ENCODE measurements at places on chromosomes 11 and 22. TPM values are rescaled to one million over a fixed set of nuclear protein-coding genes. Genes with fewer than 3 reads are reported as not detected.

GRCh38 chr11:67248653-67249052, 17.6 kb upstream of the GRK2 start:
- DNase-seq, result peak; percentile 68

DNA sequence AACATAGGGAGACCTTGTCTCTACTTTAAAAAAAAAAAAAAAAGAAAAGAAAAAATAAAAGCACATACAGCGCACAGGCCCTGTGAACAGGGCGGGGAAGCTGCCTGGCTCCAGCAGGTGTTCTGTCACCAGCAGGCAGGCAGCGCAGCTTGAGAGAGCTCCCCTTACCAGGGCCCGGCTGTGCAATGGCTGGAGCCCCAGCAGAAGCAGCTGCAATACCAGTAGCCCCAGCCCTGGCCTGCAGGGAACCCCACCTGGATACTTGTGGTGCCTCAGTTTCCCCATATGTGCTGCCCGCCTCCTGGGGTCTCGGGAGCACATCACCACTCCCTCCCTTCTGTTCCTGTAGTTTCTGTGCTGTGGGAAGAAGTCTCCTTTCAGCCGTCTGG, 12.3 kb downstream of the TSPAN32 start:
- DNase-seq, result no peak

DNA sequence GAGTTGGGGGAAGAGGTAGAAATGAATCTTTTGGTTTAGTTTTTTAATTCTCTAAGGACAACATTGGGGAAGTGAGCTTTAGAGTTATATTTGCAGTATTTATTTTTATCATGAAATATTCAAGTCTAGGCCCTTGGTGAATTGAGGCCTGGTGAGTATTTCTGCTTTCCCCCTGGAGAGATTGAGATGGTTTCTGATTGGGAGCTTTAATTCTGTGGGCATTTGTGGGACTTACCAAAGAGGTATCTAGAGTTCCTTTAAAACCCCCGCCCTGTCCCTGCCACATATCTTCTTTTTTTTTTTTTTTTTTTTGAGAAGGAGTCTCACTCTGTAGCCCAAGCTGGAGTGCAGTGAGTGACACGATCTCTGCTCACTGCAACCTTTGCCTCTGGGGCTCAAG, 9.6 kb downstream of the ACO2 start:
- no peak for DNase-seq

GRCh38 chr11:35141571-35141971, 2.6 kb downstream of the CD44 start:
- no peak for DNase-seq

- no peak for DNase-seq
These were observed 4.4 kb downstream of the ZDHHC8 start for GRCh38 chr22:20135806-20136602.

- DNase-seq, result peak; percentile 2
These were observed 26.8 kb downstream of the CLDN25 start for GRCh38 chr11:113806406-113806805.

GRCh38 chr11:30128269-30128932, 102.4 kb upstream of the FSHB start:
- DNase-seq, result peak; percentile 82

DNA sequence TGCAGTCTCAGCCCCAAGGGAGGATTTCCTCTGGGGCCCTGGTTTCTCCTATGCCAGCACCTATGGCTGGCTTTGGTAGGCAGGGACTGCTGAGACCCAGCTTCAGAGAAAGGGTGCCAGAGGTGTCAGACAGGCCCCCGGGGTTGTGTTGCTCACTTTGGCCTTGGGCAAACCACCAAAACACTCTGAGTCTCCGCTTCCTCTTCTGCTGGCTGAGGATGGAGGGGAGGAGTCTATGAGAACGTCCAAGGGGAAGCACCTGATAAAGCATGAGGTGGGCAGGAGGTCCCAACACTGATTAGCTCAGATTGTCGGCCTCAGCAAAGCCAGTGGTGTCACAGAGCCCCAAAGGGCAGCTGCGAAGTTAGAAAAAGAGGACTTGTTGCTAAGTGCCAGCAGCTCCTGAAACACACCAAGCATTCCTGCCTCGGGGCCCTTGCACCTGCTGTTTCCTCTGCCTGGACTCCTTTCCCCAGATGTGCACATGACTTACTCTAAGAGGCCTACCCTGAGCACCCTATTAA, 10.5 kb downstream of the SMTNL1 start:
- DNase-seq, result no peak

DNA sequence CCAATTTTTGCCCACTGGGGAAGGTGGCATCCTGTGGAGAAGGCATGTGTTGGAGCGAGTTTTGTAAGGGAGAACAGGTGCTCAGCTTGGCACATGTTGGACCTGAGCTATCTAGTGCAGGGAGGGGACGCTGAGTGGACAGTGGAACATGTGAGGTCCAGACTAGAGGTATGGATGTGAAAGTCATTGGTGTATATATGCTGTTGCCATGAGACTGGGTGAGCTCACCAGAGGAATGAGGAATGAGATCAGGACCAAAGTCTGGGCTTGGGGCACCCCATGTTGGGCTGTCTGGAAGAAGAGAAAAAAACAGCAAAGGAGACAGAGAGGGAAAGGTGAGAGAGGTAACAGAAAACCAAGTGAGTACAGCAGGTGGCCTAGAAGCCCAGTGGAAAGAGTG, 12.3 kb upstream of the SYT7 start:
- DNase-seq, result no peak

- peak; percentile 42 for DNase-seq
These were observed 15.2 kb upstream of the TBX1 start for GRCh38 chr22:19745155-19746101.

DNA sequence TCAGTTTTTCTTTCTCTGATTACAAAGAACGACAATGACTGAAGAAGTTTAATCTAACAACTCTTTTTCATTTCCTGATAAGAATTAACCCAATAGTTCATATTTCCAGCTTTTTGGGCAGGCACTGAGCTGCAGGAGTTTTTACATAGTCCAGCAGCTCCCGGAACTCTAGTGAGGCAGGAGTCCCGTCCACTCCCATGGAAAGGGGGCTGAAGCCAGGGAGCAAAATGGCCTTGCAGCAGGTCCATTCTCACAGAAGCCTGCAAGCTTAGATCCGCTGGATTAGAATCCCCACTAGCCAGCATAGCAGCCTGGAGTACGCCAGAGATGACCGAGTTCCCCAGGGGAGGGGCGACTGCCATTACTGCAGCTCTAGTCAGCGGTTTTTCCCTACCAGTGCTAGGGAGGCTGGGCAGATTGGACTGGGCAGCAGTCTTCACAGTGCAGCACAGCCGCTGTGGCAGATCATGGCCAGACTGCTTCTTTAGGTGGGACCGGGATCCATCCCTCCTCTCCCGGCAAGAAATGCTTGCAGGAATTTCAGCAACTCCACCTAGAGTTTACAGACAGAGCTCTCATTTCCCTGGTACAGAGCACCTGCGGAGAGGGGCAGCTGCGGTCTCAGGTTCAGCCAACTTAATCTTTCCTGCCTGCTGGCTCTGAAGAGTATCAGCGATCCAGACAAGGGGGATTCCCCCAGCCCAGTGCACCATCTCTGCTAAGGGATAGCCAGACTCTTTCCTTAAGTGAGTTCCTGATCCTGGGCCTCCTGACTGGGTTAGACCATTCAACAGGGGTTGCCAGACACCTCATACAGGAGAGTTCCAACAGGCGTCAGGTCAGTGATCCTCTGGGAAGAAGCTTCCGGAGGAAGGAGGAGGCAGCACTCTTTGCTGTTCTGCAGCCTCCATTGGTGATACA, 742 bp upstream of the CASP4 start:
- peak; percentile 53 for DNase-seq

DNA sequence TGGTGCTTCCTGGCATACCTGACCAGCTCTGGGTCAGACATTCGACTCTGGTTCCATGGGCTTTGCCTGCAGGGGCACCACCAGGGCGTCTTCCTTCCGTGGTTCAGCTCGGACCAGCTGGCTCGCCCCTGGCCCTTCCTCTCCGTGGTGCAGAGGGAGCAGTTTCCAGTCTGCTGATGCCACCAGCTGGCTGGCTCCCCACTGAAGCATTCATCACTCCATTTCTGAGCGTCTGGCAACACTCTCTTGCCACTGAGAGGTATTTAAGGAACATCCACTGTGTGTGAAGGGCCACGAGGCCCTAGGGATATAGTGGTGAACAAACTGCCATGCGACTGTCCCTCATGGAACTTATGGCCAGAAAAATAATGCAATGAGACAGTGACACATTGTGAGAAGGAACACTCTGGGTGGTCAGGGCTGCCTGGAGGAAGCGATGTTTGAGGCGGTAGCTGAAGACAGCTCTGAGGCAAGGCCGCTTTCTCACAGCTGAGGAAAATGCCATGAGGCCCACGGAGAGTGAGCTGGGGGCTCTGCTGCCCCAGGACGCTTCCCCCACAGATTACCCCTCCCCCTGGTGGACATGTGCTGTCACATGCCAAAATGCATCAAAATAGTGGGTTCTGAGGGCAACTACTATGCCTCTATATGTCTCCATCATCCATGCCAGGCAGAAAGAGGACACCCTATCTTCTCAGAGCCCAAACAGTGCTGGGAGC, 44.9 kb upstream of the ARFGAP3 start:
- DNase-seq, result no peak

- DNase-seq, result no peak
These were observed 90.8 kb downstream of the LUZP2 start for GRCh38 chr11:24587635-24588034.

GRCh38 chr22:37476389-37477329, 9.5 kb downstream of the MFNG start:
- no peak for DNase-seq

- DNase-seq, result no peak
These were observed 38.4 kb upstream of the PRSS23 start for GRCh38 chr11:86761978-86762377.

DNA sequence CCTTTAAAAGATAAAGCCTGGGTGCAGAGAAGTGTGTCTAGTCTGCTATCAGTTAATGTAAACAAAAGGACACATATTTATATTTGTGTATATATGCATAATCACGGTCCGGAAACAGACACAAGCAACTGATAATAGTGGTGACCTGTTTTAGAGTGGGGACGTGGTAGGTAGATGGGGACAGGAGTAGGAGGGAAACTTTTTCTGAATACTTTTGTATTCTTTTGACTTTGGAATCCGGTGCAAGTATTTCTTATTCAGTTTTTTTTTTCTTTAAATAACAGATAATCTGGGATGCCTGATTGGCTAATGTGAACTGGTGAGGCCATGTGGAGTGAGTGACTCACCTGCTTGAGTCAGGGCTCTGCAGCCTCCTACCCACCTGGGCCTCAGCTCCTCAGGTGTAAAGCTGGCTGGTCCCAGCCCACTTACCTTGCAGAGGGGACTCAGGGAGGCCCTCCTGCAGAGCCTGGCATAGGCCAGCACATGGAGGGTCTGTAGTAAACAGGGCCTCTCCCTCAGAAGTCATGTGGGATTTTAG, 15.3 kb downstream of the MICAL2 start:
- peak; percentile 51 for DNase-seq

GRCh38 chr11:73875840-73876239, 806 bp downstream of the COA4 start:
- no peak for DNase-seq

GRCh38 chr22:46050451-46050845, 73.5 kb upstream of the WNT7B start:
- DNase-seq, result no peak

GRCh38 chr11:84146826-84147225, 860.7 kb upstream of the CCDC90B start:
- DNase-seq, result no peak

- DNase-seq, result no peak
These were observed 615.6 kb upstream of the KIRREL3 start for GRCh38 chr11:127616158-127616557.

- DNase-seq, result peak; percentile 30
These were observed 32.2 kb downstream of the TRMU start for GRCh38 chr22:46367707-46368191.

DNA sequence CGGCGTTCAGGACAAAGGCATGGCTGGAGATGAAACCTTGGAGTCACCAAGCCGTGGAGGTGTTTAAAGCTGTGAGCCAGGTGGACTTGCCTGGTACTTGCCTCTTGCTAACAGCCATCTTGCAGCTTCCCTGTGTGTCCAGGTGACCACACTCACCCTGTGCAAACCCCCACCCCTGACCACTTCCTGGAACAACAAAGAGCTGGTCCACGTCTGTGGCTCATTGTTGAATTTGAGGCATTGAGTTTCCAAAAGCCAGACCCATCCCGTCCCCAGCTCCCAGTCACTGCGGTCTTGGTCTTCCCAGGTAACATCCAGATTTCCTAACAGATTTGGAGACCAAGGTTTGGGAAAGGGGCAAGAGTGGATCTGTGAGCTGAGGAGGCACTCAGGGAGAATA, 18.5 kb downstream of the DHCR7 start:
- no peak for DNase-seq

The PAMR1 gene
- 0.43 TPM for total RNA-seq

The SERPING1 gene
- total RNA-seq, result 0.74 TPM

The SCGB1A1 gene
- not detected for total RNA-seq

The NLRP14 gene
- not detected for total RNA-seq

The OR4D9 gene
- not detected for total RNA-seq

The JRKL gene
- total RNA-seq, result 5.9 TPM

The GAL3ST1 gene
- 0.38 TPM for total RNA-seq

The FAU gene
- 286 TPM for total RNA-seq

The RRP7A gene
- 40.4 TPM for total RNA-seq

The GAL gene
- total RNA-seq, result not detected

All from A172 (cell line).